ENCODE measurements at places on chromosomes 3 and 15.

DNA sequence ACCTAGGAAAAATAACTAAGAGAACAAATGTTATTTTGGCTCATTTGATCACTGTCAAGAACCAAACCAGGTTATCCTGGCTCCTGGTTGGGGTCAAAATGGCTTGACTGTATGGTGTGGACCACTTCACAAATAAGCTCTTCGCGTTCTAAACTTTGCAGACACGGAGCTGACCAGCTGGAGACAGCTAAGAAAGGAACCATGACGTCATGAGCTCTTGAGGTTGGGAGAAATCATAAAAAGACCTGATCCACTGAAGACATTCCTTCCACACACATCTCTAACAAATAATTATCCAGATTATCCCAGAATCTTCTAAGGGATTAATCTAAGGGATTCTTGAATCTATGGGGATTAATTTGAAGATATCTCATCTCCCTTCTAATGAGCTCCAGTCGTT, 321.5 kb upstream of the IGF1R start:
- no peak for DNase-seq

DNA sequence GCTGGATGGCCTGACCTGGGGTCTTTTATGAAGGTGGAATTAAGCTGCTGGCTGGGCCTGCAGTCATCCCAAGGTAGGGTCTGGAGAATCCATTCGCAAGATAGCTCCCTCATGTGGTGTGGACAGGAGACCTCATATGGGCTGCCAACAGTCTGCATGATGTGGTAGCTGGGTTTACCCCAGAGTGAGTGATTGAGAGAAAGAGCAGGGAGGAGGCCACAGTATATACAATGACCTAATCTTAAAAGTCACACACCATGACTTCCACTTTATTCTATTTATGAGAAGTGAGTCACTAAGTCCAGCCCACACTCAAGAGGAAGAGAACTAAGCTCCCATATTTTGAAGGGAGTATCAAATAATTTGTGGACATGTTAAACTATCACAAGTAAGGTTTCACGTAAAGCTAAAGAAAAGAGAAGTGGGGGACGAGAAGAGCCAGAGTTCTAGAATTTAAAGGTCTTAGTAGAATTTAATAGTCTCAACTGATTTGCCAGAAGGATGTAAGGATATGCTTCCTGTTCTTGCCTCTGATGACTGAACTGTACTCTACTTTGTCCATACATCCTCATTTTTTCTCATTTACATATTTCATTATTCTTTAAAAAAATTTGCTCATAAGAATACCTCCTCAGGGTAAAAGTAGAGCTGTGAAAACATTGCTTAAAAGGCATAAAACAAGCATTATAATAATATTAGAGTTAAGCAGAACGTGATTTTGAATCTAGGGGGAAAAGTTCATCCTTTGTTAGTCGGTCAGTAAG, 184.4 kb downstream of the PEX5L start:
- DNase-seq: no peak

GRCh38 chr3:112638327-112639020, 2.5 kb downstream of the CCDC80 start:
- DNase-seq: no peak

DNA sequence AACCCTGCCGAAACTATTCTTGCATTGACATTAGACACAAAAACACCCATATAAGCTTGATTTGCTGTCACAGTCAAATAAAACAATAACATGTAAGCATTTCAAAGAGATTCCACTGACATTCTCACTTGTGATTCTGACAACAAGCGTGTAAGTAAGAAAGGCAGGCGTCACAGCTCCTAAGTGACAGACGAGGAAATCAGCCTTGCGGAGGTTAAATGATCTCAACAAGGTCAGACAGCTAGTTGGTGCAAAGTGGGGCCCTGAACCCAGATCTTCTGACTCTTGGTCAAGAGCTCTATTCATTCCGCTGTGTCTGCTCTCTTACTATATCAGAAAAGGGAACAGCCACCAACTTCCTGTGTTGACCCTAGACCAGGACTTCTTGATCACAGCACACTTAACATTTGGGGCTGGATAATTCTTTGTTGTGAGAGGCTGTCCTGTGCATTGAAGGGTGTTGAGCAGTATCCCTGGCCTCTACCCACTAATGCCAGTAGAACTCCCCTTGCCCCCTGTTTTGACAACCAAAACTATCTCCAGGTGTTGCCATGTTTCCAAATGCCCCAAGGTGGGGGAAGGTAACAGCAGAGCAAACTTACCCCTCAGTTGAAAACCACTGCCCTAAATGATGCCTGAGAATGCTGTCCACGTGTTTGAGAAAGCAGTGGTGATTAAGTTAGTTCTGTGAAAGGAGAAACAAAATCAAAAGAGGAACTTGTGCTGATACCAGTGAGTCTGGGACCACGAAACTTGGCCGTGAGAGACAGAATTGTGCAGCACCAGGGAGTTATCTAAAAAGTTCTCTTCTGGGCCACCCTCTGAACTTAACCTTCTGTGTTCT, 86.1 kb downstream of the LIPC start:
- DNase-seq: no peak

- peak; percentile 51 for DNase-seq
Observed at GRCh38 chr3:14124223-14124614, 451 bp downstream of the CHCHD4 start.

- no peak for DNase-seq
Observed at GRCh38 chr3:136772709-136773108, 20.5 kb upstream of the STAG1 start.

- no peak for DNase-seq
Observed at GRCh38 chr3:177441276-177441812, 244.1 kb upstream of the TBL1XR1 start.

- no peak for DNase-seq
Observed at GRCh38 chr3:143343944-143344343, 224.4 kb downstream of the CHST2 start.

- DNase-seq: no peak
Observed at GRCh38 chr3:64708456-64708855, 20.7 kb upstream of the ADAMTS9 start.

GRCh38 chr3:118473343-118473742, 561.3 kb downstream of the IGSF11 start:
- no peak for DNase-seq

GRCh38 chr3:93924491-93924890, 49.2 kb downstream of the PROS1 start:
- DNase-seq: no peak

GRCh38 chr3:51715977-51716294, 9.1 kb downstream of the GRM2 start:
- DNase-seq: no peak

GRCh38 chr3:129118745-129119144, 2.9 kb downstream of the RAB43 start:
- no peak for DNase-seq

- DNase-seq: no peak
Observed at GRCh38 chr3:102529452-102529851, 94.6 kb downstream of the ZPLD1 start.

All from stimulated activated CD4-positive, alpha-beta T cell treated with anti-CD3 and anti-CD28 coated beads, Interleukin-15, amount 100 ng/mL, for 1 hour (primary cell).